ENCODE measurements at places on chromosomes 2 and 18. TPM values are rescaled to one million over a fixed set of nuclear protein-coding genes. Genes with fewer than 3 reads are reported as not detected.

ACTR2 gene
- total RNA-seq: 62.1 TPM

CMPK2 gene
- 1.4 TPM for total RNA-seq

DYNAP gene
- total RNA-seq: not detected

PTPRN gene
- 0.98 TPM for total RNA-seq

ZNF519 gene
- total RNA-seq: 6.6 TPM

TSPYL6 gene
- total RNA-seq: not detected

CNGA3 gene
- under 0.01 TPM for total RNA-seq

POTEI gene
- not detected for total RNA-seq

ZC3H6 gene
- 2.7 TPM for total RNA-seq

TFCP2L1 gene
- not detected for total RNA-seq

LYPD6 gene
- under 0.01 TPM for total RNA-seq

FOXD4L1 gene
- total RNA-seq: not detected

C2orf92 gene
- total RNA-seq: 4.7 TPM

LPIN1 gene
- 84.1 TPM for total RNA-seq

PCARE gene
- not detected for total RNA-seq

TUBA4B gene
- total RNA-seq: not detected

PLCL1 gene
- total RNA-seq: 0.37 TPM

ONECUT2 gene
- under 0.01 TPM for total RNA-seq

ASPRV1 gene
- 0.20 TPM for total RNA-seq

RIT2 gene
- not detected for total RNA-seq

LOXHD1 gene
- not detected for total RNA-seq

HOXD13 gene
- total RNA-seq: not detected

PLB1 gene
- 0.39 TPM for total RNA-seq
